T-helper 2 cell (primary cell): ENCODE measurements at places on chromosomes 3 and 15.

DNA sequence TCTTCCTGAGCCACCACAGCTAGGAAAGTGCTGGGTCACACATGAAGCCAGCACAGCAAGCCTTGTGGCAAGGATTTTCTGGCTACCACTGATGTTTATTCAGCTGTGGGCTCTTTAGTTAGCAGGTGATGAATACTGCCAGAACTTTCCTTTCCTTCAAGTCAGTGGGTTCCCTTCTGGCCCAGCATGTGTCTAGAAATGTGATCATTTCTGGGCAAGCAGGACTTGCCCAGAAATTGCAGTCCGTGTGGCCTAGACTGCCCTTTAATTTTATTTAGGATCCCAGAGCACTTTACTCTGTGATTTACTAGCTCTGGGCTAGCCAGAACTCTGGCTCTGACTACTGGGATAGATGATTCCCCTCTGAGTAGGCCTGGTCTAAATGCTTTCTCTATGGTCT, 397.5 kb downstream of the ZIC4 start:
- DNase-seq, result no peak

DNA sequence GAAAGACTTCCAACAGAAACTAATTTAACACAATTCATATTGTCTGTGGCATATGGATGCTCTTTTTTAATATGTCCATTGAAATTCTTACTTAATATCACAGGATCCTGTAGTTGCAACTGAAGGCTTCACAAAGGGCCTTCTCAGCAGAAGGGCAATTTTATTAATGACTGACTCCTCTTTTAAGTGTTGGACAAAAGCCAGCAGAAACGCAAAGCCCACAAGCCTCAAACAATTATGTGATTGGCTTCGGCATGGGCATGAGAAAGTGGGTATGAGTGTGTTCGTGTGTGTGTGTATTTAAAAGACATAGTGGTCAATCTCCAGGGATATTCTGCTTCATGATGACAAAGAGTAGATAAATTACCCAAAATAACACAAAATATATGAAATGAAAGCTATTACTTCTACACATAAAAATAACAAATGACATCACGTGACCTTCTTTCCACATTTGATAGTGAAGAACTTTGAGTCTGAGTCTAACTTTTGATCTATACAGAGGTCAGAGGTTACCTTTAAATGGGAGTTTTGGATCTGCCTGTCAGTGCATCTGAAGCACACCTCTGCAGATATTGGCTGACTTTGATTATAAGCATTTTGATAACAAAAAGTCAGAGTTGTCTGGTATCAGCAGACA, 496.9 kb downstream of the CADM2 start:
- DNase-seq, result no peak

GRCh38 chr3:148758303-148758884, 60.7 kb downstream of the AGTR1 start:
- DNase-seq, result no peak

GRCh38 chr3:105906345-105906744, 37.5 kb upstream of the CBLB start:
- no peak for DNase-seq

- DNase-seq, result no peak
Observed at GRCh38 chr15:81948222-81948621, 97.6 kb downstream of the MEX3B start.

DNA sequence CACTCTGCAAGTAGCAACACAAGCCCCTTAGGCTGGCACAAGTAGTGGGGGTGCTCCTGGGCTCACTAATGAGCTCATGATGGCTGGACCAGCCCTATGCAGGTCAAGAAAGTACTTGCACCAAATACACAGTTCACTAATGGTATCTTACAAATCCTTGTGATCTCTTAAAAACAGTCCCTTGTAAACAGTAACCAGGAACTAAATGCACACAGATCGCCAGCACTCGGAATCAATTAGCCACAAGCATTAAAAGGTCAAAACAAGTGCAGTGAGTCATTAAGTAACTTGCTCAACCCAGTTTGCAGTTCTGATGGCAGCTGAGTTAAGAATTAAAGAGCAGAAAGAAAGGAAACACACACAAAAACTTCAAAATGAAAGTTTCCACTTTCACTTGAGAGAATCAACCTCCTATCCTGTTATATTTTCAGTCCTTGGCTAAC, 43.2 kb downstream of the ARHGEF3 start:
- DNase-seq, result no peak

DNA sequence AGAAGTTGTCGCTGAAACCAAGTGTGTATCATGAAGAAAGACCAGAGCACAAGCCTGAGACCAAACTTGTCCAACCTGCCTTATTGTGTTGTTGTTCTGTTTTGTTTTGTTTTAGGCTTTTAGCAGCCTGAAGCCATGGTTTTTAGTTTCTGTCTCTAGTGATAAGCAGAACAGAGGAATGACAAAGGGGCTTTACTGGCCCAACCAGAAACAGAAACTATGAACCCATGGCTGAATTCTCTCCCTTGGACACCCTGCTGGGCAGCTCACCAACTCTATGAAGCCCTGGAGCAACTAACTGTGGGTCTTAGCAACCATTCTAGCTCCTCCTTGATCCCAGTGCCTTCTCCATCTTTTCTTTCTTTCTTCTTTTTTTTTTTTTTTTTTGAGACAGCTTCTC, 30.3 kb downstream of the HCLS1 start:
- no peak for DNase-seq

DNA sequence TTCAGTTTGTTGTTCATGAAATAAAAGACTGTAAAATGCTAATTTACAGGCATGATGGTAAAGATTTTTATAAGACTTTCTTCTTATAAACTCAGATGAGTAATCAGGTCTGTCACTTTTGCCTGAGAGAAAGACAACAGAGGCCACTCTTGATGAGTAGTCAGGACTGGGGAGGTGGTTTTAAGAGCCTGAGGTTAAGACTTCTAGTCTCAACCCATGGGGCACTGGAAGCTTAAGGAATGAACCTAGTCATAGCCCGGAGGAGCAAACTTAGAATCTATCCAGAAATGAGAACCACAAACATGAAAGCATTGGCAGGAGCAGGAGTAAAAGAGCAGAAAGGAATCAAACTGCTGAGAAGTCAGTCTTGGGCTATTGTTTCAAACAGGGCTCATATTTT, 846.3 kb upstream of the ARPP21 start:
- no peak for DNase-seq

DNA sequence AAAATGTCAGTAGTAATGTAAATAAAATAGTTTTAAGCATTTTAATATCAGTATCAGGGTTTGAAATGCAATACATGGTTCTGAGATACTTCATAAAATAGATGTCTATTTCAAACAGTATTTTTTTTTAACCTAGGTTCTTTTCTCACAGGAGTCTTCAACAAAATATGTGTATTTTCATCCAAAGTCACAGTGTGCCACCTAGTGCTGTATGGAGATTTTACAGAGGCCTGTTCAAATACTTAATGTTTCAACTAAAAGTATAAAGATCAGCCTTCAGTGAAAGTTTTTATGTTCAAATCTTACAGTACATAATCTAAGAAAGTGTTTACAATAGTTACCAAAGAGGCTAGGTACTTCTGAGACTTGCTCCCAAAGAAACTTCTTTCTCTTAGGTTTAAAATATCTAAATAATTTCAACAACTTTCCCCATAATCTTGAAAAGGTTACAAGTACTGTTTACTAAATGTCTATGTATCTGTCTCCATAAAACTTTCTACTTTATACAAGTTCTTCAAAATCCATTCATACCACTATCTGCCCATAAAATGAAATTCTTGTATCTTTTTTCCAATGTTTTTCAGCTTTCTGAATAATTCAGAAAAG, 38.3 kb downstream of the SCAPER start:
- DNase-seq, result no peak

DNA sequence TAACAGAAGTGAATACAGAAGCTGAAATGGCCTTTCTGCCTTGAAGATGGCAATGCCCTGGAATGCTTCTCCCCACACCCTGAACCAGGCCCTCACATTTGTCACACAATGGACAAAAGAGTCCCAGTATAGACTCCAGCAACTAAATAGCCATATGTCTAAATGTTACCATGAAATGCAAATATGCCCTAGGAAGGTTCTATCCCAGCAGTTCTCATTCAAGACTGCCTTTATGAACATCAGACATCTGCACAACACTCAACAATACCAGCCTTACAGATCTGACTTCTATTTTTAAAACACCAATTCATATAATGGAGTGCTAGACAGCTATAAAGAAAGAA, 7.9 kb downstream of the ITGB5 start:
- no peak for DNase-seq
